NCI-H1694 (cell line): ENCODE measurements at places on chromosomes 16 and 17.

- DNase-seq = no peak
Measured at GRCh38 chr16:60346256-60346655, 1612.1 kb upstream of the GOT2 start.

GRCh38 chr17:37708616-37709212, 36.1 kb downstream of the HNF1B start:
- DNase-seq = no peak

DNA sequence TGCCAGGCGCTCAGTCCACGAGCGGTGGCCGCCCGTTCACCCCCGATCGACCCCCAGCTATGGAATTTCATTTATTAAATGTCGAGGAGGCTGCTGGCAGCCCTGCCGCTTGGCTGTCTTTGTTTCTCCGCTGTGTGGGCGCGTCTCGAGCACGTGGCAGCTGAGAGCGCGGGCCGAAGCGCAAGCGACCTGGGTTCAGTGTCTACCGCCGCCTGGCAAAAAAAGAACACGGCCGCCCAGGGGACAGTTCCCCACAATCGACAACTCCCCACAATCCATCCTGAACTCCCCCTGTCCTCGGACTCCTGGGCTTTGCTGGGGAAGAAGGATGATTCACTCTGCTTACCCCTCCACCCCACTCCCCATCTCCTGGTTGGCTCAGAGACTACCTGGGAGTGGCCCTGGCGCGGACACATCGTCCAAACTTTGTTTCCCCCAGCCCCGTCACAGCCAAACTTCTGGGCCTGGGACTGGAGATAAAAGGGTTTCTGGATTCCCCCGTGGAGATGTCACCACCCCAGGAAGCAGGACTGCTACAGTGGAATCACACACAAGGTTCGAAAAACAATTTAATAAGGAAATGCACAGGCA, 1.7 kb upstream of the ANKRD13B start:
- DNase-seq = no peak

DNA sequence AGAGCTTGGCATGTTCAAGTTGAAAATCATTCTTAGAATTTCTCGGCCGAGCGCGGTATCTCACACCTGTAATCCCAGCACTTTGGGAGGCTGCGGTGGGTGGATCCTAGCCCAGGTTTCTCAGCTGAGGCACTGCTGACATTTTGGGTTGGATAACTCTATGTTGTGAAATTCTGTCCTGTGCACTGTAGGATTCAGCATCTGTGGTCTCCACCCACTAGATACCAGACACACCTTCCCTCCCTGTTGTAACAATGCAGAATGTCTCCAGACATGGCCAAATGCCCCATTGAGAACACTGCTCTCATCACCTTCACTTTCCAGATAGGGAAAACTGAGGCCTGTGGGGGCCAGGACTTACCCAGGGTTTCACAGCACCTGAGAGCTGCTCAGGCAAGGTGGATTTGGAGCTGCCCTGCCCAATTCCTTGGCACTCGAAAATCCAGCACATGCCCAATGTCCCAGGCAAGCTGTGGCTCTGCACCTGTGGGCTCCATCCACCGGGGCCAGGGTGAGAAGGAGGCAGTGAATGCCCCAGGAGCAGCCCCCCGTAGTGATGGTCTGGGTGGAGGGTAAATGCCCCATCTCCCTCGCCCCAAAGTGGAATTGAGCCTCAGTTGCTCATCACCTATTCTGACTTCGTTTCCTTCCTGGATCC, 20.2 kb upstream of the TVP23A start:
- DNase-seq = no peak

GRCh38 chr17:77456271-77456950, 315.6 kb downstream of the SEC14L1 start:
- DNase-seq = no peak

- no peak for DNase-seq
Measured at GRCh38 chr16:24534620-24535019, 4.7 kb upstream of the RBBP6 start.

- no peak for DNase-seq
Measured at GRCh38 chr16:80039777-80040176, 439.2 kb upstream of the MAF start.

- DNase-seq = no peak
Measured at GRCh38 chr17:47820033-47820789, 1.4 kb downstream of the OSBPL7 start.

DNA sequence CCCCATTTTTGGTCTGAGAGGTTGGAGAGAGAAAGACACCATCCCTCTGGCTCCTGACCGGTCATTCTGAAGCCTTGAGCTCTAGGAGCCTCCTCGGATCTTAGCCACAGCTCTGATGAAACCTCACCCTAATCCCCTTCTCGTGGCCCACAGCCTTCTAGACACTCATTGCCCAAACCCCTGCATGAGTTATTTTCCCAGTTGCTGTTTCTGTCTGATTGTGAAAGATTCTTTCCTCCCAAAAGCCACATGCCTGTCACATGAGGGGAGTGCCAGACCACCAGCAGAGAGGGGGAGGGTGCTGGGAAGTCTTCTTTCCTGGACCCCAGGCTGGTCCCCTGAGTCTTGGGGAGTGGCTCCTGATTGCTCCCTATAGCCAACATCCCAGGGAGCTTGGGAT, 17.6 kb upstream of the ABR start:
- no peak for DNase-seq

GRCh38 chr17:31155208-31155810, 60.5 kb downstream of the NF1 start:
- no peak for DNase-seq

DNA sequence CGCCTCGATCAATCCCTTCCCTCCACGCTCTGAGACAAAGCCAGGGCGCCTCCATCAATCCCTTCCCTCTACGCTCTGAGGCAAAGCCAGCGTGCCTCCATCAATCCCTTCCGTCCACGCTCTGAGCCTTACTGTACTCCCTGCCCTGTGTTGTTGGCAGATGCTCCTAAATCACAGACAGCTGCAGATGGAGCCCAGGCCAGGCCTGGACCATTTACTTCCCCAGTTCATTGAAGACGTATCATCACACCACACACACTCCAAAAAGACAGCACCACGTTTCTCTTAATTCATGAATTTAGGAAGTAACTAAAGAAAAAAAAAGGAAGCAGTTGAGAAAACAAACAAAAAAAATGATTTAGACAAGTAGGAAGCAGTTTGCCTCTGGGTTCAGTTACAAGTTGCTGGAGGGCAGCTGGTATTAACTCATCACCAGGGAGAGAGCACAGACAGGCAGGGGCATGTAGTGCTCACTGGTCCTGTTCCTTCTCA, 7.4 kb upstream of the CD300LD start:
- no peak for DNase-seq

DNA sequence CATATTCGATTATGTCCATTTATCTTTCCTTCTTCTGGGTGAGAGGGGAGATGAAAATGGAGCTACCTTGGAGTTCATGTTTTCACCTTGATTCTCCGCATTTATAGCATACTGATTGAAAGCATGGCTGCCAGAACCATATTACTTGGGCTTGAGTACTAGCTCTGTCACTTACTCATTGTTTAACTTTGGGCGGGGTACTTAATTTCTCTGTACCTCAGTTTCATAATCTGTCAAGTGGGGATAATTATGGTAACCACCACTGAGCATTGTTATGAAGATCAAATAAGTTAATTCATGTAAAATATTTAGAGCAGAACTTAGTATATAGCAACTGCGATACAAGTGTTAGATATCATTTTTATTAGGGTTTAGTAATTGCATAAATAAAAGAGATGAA, 65.2 kb downstream of the FTO start:
- no peak for DNase-seq

DNA sequence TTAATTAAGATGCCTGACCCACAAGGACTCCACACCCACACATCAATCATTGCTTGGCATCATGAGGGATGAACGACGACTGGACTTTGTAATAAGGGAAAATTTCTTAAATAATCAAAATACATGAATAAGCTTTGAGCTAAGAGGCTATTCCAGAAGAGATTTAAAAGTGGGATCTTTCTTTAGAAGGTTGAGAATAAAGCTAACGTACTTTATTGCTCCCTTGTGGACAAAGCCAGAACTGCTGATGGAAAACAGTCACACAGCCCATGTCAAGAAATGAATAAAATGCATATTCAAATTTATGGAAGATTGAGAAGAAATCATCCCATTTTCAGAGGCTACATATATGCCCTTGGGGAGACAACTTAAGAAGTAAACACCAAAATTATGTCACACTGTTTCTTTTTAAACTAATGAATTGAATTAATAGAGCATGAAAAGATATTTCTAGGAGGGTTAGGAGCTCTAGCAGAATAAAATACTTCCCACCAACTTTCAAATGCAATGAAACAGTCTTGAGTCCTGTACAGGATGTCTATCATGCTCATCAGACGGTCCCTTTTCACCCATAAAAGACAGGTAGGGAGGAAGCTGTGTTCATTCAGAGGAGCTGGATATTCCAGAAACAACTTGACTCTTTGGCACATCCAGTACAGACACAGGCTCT, 60.2 kb upstream of the PHOSPHO1 start:
- peak; percentile 41 for DNase-seq

DNA sequence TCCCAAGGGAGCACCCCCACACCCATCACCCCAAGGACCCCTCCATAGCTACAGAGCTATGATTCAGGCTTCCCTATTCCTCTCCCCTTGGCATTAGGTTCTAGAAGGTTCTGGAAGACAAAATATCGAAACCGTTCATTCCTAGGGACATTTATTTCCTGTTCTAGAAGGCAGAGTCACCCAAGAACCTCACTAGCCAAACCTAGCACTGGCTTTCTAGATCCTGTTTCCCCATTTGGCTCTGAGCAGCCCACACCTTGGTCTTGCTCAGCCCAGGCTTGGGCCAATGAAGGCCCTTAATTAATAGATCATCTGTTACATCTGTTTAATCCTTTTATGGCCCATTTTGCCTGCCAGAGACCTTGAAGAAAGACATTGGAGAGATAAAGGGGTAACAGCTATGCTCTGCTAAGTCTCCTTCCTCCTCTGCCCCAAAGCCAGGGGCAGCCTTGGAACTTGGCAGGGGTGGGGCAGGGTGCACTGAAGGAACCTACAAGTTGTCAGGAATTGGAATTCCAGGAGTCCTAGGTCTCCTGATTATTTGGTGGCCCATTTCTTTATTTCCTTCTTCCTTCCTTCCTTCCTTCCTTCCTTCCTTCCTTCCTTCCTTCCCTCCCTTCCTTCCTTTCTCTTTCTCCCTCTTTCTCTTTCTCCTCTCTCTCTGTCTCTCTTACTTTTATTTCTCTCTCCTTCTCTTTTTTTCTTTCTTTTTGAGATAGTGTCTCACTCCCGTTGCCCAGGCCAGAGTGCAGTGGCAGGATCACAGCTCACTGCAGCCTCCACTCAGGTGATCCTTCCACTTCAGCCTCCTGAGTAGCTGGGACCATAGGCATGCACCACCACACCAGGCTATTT, 8.7 kb upstream of the FZD2 start:
- DNase-seq = no peak

- no peak for DNase-seq
Measured at GRCh38 chr17:79940459-79941087, 95.1 kb downstream of the TBC1D16 start.

DNA sequence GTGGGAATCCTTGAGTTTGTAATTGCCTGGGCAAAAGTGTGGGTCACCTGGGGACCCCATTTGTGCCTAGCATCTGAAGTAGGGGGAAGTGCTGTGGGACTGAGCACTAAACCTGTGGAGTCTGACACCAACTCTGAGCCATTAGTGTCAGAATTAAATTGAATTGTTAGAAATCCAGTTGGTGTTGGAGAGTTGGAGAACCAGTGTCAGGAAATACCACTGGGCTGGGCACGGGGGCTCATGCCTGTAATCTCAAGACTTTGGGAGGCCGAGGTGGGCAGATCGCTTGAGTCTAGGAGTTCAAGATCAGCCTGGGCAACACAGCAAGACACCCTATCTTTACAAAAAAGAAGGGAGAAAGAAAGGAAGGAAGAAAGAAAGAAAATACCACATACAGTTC, 67.5 kb upstream of the BRD7 start:
- DNase-seq = no peak

GRCh38 chr17:46818929-46819859, 702 bp upstream of the WNT3 start:
- no peak for DNase-seq
